ENCODE measurements at places on chromosomes 5 and 9.
A peak's percentile ranks its signal among the peaks of the same experiment; 100 is the strongest.

DNA sequence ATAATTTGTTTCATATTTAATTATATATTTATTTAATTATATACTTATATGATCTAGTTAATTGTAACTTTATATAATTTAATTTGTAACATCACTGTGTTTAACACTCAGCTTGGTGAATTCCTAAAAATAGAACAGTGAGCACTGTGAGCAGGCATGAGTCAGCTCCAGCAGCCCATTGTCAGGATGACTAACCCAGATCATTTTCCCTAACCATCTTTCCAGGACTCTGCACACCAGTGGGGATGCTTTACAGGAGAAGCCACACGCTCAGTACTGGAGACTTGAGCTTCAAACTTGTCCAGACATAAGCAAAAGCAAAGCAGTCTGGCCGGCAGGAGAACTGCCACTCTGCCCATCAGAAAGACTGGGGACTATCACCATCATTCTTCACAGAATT, 446.2 kb upstream of the TRPC7 start:
- DNase-seq = peak; percentile 96

DNA sequence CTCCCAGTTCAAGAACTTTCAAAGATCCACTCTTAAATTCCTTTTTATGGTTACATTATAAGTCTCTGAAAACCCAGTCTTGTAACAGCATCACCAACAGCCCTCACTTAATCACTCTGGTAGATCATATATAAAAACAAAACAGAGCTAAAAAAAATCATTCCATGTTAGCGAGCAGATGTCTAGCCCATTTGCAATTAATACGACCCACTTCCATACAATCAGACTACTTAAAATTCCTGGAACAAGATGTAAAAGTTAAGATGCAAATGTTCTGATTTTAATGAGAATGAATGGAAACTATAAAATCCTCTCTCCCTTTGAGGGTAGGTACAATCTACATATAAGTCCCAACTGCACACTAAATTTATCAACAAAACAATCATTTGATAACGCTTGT, 167.0 kb downstream of the MED27 start:
- no peak for DNase-seq

- DNase-seq = peak; percentile 55
Measured at GRCh38 chr5:78008356-78008967, 232.3 kb upstream of the TBCA start.

DNA sequence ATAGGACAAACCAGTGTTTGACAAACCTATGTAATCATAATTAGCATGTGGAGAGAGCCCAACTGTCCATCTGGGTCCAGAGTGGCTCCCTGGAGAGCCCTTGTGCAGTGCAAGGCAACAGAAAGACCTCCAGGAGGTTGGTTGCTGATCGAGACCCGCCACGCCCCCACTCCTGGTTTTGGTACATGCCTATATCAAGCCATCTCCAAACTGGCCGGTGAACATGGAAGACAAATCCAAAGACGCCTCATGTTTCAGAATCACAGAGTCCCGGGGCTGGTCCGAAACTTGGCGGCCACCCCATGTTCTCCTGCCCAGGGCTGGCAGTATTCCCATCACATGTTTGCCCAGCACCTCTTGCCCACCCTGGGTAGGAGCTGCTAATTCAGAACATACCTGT, 140.2 kb downstream of the PAX5 start:
- DNase-seq = no peak

GRCh38 chr5:109304309-109304708, 105.5 kb downstream of the PJA2 start:
- DNase-seq = peak; percentile 12

DNA sequence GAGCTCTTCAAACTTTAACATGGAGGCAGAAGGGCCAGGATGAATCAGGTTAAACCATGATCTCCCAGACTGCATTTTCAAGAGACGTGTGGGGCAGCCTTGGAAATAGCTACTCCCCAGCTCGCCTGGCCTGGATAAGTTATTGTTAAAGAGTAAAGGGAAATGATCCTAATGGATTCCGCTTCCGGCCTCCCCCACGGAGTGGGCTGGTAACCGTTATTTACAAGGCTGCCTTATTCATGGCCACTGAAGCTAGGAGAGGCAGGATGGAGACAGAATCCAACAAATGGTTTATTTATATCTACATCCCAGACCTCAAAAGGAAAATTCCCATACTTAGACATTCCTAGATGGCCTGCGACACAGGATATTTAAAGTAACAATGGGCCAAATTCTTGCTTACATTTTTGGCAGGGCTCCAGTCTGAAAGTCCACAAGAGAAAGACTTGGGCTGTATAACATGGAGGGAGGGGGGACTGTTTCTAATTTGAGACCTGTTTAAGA, 27.9 kb downstream of the SPRY4 start:
- peak; percentile 99 for DNase-seq

GRCh38 chr5:135553688-135554462, 18.1 kb upstream of the NEUROG1 start:
- DNase-seq = peak; percentile 53

- no peak for DNase-seq
Measured at GRCh38 chr5:62284946-62285891, 20.8 kb upstream of the KIF2A start.

DNA sequence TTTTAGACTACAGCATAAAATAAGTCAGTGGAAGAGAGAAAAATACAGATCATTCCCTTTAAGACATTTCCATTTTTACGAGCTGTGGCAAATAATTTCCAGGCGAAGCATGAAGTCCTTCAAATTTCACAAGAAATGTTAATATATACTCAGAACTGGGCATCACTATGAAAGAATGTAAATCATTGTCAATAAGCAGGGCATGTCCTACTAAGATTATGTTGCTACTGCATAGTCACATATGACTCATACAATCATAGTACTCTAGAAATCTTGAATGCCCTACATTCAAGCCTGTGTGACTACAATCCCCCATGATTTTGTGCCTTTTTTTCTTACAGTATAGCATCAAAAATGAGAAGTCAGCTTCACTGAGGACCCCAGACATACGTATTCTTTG, 485.2 kb upstream of the FTMT start:
- DNase-seq = peak; percentile 20

DNA sequence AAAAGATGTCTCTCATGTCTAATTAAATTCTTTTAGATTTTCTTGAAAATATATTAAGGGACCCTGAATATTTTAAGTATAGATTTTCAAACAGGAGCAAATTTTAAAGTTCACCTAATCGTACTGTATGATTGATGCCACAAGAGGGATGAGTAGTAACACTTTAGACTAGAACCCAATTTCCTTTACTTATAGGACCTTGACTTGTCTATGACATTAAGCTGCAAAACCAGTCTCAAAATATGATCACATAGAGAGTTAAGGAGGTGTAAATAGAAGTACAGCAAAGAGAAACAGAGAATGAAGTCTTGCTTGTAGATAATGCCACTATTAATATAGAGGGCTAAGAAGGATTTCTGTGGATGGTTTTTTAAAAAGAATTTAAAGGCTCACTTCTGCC, 312.9 kb upstream of the PRR16 start:
- no peak for DNase-seq

DNA sequence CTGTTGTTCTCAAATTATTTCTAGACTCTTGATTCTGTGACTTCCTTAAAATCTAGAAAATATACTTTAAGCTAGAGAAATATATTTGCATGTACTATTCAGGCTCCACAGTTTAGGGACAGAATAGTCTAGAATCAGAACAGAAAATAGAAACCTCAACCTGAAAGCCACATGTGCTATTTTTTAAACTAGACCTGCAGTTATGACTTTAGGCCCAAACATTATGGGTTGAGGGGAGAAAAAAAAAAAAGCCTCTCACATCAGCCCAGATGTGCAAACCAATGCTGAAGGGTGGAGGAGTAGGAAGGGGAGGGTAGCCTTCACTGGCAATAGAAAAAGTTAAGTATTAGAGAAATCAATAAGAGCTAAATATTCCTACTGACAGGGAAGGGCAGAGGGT, 35.7 kb downstream of the ELL2 start:
- DNase-seq = no peak

DNA sequence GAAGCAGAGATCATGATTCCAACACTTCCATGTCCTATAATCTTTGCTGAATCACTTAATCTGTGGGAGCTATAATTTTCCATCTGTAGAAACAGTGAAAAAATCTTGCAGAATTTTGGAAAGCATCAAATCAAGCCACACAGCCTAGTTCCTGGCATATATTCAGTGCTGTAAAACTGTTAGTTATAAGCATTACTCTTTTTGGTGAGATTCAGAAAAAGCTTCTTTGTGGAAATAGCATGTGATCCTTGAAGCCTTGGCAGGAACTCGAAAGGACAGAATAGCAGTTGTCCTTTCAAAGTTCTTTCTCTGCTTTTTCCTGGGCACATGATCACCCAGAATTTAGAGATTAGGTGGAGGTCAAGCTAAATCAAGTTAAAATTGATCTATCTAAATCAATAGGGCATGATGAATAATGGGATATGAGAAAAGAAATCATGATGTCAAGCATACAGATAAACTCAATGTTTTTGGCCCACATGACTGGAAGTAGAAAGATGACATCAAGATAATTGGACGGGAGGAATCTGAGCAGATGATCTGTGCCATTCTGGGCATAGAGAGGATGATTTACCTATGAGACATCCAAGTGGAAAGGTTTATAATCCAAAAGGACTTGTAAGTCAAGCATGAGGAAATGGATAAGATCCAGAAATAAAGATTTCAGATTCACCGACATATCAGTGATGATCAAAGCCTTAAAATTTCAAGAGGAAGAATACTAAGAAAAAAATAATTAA, 73.1 kb downstream of the TMEM232 start:
- no peak for DNase-seq
